ENCODE measurements at places on chromosomes 11 and 22.
A peak's percentile ranks its signal among the peaks of the same experiment; 100 is the strongest.

GRCh38 chr11:129146191-129146590 lies 45.9 kb downstream of the ARHGAP32 start:
- no peak for DNase-seq

DNA sequence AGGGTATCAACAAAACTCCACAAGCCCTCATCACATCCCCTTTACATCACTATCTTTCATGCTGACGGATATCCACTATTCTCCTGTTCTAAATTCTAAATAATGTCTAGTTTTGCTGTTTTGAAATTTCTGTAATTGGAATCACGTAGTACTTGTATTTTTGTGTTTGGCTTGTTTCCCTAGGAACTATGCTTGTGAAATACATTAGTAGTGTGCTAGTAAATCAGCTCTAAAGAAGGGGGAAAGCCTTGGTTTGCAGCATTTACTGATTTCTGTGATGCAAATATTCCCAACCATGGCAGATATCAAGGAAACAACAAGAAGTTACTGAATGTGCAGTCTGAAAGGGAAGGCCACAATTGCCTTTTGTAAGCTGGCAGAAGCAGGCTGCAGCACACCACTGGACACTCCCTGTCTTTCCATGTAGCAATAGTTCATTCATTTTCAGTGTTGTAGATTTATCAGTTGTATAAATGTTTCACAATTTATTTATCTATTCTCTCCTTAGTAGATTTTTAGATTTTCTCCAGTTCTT lies 4.7 kb upstream of the FOLH1 start:
- DNase-seq: no peak

- peak; percentile 41 for DNase-seq
These were observed 740 bp downstream of the FADS1 start for GRCh38 chr11:61815790-61816735.

- no peak for DNase-seq
These were observed 28.4 kb upstream of the PAMR1 start for GRCh38 chr11:35553831-35554230.

DNA sequence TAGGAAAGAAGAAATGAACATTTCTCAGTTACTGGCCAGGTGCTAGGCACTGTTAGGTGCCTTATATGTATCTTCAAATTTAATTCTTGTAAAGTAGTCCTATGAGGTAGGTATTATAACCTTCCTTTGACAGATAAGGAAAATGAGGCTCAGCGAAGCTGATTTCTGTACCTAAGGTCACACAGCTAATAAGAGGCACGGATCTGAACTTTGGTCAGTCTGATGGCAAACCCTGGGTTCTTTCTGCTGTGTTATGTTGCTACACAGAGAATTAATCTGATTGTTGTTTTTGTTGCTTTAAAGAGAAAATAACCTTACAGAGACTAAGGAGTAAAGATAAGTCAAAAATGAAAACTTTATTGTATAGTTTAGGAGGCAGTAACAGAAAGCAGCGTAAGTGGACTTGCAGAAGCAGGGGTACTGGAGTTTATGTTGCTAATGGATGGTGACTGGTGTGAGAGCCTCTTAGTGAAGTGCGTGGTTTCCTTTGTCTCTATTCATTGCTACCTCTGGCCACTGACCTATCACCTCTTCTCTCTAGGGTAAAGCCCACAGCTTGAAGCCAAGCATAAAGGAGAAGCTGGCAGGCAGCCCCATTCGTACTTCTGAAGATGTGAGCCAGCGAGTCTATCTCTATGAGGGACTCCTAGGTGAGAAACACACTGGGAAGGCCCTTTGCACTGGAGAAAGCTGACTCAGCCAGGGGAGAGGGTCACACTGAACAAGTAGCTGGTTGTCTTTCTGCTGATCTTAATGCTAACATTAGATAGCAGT lies 38.3 kb downstream of the MADD start:
- no peak for DNase-seq

GRCh38 chr22:47370448-47371262 lies 608.2 kb downstream of the TBC1D22A start:
- no peak for DNase-seq

DNA sequence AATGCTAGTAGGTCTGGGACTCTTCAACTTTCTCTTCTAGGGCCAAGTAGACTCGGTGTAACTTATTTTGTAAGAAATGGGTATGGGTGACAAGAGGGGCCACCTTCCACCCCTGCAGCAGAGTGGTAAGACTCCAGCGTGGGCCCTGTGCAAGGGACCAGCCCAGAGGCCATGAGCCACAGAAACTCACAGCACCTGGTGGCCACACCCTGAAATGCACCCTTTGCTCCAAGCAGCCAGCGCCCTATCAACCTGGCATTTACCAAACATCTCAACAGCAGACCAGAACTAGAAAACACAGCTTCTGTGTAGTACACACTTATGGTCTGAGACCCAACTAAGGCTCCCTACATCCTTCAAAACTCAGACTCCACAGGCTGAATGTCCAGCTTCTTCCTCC lies 5.7 kb downstream of the CDCA5 start:
- peak; percentile 59 for DNase-seq

DNA sequence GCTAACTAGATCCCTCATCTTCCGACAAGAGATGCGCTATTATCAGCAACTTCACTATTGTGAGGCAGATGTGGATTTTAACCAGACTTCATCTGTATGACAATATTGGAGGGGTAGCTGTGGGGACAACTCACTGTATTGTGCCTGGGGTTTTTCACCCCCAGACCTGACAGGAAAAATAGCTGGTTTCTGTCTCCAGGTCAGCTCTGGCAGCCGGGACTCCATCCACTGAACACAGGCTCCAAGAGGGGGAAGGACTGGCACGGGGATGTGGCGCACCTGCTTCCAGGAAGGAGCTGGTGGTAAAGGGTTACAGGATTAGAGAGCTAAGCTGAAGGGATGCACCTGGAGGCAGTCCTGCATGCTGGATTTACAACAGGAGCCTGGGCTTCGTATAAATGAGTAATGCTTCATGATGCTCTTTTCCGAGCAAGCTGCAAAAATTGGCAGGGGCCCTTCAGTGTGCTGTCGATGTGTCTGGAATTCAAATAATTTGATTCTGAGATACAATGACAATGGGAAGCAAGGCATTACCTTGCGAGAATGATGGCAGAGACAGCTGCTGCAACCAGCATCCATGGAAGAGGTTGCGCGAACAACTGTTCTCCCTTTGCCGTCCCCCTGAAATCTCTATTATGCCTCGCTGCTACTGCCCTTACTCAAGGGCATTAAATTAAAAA lies 49.5 kb downstream of the LMO2 start:
- DNase-seq: no peak

DNA sequence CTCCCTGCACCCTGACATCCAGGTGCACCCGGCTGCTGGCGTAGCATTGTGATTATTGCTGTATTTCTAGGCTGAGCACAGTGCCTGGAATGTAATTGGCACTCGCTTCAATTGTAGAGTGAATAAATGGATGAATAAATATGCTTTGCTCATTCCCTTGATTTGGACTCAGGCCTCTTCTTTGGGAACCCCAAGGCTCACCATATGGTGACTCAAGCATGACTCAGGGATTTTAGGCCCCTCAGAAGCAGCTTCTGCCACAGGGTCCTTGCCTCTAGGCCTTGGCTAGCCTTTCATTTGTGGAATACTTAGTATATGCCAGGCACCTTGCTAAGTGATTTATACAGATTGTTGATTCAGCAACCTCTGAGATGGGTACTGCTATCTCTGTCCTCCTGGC lies 78.9 kb downstream of the GRIK4 start:
- no peak for DNase-seq

GRCh38 chr11:46543564-46543963 lies 50.3 kb downstream of the AMBRA1 start:
- no peak for DNase-seq

DNA sequence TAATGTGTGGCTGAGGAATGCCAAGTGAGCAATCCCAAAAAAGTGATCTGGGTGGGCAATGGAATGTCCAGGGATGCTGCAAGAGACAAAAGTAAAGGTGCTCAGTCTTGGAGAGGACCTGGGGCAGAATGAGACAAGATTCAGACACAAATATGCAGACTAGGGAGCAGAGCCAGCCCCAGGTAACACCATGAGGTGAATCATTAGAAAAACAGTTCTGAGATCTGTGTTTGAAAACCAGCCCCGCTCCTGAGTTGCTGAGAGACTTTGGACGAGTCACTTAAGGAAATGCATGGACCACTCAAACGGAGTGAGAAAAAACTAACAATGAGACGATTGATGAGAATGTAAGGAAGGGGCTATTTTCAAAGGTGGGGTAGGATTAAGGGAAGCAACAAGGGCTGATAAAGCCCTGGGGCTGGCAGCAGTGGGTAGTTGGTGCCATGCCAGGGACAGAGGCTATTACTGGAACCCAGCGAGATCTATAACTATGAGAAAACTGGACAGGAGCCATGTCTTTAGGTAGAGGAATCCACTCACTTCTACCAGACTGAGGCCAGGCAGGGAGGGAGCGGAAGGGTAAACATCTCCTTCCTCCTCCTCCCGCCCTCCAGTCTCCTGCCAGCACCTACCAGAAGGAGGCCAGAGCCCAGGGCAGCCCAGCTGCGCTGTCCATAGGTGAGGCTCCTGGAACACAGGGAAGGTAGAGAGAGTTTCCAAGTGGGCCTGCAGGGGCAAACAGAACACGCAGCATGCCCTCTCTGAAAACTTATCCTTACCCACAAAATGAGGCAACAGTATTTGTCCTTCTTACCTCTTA lies 130.4 kb upstream of the TEAD1 start:
- DNase-seq: no peak

GRCh38 chr22:46976598-46976997 lies 214.1 kb downstream of the TBC1D22A start:
- DNase-seq: no peak

DNA sequence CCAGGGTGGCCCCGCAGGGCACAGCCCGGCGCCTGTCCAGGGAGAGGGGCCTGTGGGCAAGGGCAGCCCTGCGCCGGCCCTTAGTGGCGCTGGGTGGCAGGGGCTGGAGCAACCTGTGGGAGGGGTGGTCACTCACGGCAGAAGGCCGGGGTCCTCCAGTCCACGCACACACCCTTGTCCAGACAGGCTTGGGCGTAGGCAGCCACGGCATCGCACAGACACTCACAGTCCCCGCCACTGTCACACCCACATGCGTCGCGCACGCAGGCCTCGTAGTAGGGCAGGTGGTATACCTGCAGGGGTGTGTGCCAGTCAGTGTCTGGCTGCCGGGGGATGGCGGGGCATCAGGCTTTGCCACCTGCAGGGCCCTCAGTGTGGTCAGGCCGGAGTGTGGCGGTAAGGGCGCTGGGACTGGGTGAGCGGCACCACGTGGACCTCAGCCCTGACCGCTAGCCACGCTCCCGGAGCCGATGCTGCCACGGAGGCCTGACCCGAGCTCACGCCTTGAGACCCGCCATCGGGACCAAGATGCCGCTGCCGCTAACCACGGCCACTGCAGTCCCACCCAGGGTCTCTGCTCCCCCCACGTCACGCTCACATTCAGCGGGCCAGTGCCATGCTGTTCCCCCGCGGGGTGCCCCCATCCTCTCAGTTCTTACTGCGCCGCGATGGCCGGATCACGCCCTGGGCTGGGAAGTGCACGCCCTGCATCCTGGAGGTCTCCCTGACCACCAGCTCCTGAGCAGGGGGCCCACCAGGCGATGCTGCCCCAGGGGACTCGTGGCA lies 12.5 kb downstream of the MUC6 start:
- no peak for DNase-seq

DNA sequence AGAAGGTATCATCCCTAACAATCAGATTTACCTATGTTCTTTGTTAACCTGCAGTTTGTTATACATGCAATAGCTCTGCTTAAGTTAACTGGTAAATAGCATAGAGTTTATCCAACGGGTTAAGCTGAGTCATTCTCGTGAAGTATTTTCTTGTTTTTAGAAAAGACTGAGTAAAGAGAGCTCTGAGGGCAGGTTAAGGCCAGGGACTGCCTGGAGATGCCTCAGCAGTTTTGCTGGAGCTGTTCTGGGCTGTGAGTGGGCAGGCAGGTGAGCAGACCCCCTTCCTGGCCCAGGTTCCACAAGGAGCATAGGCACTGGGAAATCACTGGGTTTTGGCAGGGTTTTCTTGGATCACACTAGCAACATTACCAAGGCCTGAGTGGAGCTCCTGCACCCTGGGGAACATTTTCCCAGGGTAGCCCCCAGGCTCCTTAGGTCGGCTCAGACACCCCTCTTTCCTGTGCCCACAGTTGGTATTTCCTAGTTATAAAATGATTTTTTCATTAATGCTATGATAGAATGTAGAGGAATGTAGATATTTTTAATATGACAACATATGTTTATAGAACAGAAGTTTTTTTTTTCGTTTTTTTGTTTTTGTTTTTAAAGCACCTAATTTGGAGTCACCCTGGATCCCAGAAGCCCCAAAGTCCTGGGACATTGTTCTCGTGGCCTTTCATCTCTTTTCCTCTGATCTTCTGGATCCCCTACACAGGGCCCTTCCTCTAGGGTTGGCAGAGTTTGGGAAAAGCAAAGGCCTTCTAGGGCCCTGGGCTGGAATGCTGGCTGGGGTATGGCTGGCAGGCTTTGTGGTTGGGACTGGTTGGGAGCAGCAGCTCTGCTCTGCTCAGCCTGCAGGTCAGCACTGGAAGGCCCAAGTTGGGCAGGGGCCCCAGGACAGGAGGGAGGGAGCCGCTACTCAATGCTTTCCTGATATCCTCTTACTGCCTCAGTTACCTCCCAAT lies 26.7 kb downstream of the IRAG1 start:
- DNase-seq: no peak

DNA sequence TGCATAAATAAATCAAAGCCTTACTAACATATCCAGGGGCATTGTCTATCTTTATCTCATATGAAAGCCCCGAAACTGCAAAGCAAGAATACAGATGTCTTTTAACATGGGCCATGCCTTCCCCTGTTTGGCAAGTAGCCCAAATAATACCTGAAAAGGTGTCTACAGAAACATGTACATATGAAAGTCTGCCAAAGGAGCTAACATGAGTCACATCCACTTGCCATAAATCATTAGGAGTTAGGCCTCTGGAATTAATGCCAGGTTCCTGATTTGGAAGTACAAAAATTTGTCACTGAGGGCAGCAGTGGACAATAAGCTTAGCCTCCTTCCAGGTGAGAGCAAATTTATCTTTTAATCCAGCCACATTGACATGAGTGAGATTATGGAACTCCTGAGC lies 85.5 kb upstream of the PGR start:
- no peak for DNase-seq

DNA sequence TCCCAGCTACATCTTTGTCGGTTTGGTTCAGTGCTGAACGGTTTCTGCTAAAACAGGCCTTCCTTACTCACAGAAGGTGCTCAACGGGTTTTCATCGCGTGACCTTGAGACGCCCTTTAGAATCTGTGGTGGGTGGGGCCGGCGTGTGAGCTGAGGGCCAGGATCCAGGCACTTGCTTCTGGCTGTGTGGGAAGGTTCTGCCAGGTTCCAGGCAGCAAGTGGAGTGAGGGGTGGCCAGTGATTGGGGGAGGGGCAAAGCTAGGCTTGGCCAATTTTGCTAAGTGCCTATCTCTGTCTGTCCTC lies 35.2 kb downstream of the KCNJ4 start:
- DNase-seq: no peak

All from stimulated activated CD4-positive, alpha-beta T cell treated with anti-CD3 and anti-CD28 coated beads, Interleukin-15, amount 100 ng/mL, for 1 hour (primary cell).